ENCODE measurements at places on chromosomes 7 and 10.

- no peak for DNase-seq
Measured at GRCh38 chr10:127959428-127959827, 52.5 kb downstream of the PTPRE start.

DNA sequence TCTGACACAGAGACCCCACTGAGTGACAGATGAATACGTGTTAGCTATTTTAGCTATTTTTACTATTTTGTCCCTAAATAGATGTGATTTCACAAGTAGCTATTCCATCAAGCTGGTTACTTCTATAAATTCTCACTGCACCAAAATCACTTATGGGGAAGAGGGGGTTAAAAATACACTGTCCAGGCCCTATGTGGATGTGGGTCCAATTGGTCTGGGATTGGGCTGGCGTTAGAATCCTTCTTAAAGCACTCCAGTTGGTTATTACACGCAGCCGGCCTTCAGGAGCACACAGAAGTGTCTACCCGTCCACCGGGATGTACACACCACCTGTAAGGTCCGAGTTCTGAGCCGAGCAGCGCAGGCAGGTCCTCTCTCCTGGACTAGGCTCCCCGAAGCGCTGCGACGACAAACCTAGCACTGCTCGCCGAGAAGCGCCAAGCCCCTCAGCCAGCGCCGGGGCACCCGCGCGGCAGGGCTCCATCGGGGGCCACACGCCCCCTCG is 222.3 kb upstream of the MKLN1 start:
- DNase-seq = no peak

DNA sequence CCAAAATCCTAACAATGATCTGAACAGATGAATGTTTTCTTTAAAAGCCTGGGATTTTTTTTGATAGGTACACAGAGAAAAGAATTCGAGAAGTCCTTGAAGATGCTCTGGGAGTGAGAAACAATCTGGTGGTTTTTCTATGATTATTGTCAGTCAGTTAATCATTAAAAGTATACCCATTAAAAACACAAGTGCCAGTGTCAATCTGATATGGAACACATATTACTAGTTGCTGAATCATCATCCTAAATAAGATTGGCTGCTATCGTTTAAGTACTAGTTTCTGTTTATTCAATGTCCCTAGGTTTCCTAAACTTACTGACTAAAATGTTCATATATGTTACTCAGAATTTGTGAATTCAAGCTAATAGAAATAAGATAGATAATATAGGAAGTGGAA is 16.1 kb downstream of the COL28A1 start:
- no peak for DNase-seq

DNA sequence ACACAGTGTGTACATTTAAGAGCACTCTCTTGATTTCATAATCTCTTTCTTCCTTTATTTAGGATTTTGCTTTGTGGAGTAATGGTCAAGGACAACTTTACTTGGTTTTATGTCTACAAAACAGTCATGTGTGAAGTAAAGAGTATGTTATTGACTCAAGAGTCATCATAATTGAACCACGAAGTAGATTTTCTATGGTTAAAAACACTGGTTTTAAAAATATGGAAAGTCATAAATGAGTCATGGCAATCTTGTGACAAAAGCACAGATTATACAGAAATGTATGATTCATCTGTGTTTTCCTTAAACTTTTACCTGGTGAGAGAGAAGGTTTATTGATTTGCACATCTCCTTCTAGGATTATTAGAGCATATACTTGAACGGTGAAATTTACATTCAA is 969.7 kb downstream of the GATA3 start:
- no peak for DNase-seq

GRCh38 chr7:157693071-157693520 is 356.3 kb downstream of the DNAJB6 start:
- DNase-seq = no peak

DNA sequence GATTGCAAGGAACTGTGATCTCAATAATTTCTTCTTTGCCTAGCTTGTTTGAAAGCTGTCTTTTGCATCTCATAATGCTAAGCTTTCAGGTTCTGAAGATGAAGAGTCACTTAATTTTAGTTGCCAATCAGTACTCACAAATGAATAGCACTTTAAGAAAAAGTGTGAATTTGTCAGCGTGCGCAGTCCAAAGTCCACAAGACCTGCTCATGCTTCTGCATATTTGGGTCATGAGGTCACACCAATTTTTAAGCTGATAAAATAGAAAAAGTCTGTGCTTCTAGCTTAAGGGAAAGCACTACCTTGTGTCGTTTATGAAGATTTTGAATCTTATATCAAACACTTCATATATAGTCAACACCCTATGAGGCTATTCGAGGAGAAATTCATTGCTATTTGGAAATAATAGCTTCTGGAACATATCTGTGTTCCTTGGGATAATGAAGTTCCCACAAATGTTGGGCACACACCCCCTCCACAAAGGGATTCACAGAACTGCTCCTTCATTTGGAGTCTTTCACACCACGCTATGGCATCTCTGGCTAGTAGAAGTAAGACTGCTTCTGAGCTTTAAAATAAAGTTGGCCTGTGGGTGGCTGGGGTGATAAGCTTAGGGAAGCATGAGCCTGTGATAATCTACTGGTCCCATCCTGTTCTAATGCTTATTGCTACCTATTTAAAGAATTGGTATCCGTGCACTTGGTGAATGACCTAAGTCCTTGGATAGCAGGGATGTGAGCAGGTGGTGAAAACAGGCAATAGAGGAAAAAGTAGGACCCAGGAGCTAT is 33.3 kb downstream of the A1CF start:
- no peak for DNase-seq

GRCh38 chr7:135713836-135714470 is 14.0 kb downstream of the SLC13A4 start:
- no peak for DNase-seq

DNA sequence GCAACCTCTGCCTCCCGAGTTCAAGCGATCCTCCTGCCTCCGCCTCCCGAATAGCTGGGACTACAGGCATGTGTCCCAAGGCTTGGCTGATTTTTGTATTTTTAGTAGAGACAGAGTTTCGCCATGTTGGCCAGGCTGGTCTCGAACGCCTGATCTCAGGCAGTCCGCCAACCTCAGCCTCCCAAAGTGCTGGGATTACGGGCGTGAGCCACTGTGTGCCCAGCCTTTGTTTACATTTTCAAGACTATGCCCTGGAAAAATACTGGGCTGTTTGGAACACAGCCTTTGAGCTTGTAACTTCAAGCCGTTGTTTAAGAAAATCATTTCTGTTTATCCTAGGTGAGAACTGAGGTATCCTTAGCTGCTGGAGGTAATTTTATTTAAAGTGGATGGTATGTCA is 1.9 kb downstream of the ZKSCAN1 start:
- DNase-seq = no peak

GRCh38 chr7:138030679-138031351 is 28.9 kb upstream of the CREB3L2 start:
- no peak for DNase-seq

GRCh38 chr10:117240621-117241529 is at the start of gene SLC18A2:
TSS of gene SLC18A2 (plus strand) at chr10:117241114. CDS start at chr10:117241694, 580 bp downstream.
- DNase-seq = no peak

DNA sequence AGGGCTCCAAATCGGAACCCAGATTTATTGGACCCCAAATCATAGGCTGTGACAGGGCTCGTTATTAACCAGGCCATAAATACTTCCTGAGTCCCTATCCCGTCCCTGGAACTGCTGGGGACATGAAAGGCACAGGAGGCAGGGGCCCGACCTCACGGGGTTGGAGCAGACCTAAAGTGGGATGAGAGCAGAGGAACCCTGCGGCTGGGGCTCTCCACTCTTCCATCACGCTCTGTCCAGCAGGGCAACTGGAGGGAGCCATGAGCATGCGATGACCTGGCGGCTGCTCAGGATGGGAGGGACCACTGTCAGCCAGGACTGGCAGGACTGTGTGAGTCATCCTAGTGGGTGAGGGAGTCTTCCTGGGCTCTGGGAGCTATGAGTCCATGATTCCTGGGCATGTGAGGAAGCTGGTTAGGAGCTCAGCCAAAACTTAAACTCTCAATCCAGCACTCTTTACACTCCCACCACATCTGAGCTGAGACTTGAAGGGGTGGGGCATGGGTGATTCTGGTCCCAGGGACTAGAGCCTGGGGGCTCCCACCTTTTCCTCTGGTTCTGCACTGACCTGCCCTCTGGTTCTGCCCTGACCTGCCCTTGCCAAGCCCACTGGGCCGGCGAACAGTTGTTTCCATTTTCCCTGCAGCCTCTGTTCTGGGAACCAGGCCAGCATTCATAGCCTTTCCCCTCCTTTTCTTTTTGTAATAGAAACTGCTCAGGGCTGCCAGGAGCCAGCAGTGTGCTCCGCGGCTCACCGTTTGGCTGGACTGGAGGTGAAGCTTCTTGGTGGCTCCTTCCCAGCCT is 47.1 kb downstream of the SYPL1 start:
- DNase-seq = peak; percentile 62

DNA sequence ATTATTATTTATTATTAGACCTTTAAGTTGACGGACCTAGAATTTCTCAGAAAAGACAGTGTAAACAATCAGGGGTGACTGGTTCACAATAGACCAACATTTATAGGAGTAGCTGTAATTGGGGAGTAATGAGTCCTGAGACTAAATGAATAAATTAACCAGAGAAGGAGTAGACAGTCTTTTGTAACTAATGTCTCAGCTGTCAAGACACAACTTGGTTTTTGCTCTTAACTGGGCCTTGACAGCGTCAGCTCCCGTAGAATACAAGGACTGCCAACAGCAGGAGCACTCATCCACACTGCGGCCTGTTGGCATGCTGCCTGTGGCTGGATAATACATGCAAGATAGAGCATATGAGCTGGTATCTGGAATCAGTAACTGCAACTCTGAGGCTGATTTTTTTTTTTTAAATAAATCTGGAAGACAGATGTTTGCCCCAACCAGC is 123.9 kb downstream of the CACNA2D1 start:
- peak; percentile 77 for DNase-seq

DNA sequence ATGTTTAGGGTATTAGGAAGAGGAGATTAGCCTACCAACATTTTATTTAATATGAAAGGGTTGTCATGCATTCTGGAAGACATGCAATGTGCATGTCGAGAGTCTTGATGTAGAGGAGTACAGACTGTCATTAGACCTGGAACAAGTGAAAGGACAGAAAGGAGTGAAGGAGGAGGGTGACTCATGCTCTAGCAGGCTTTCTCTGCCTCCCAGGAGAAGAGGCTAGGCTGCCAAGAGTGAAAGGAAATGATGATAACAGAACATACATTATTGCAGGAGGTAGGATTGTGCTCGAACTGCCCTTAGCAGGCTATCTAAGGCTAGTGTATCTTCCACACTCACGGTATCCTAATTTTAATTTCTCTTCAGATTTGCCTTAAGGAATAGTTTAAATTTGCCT is 228.8 kb downstream of the EXOC4 start:
- DNase-seq = peak; percentile 39

- DNase-seq = no peak
Measured at GRCh38 chr7:151868396-151869108, 8.4 kb downstream of the PRKAG2 start.

- DNase-seq = no peak
Measured at GRCh38 chr7:137306748-137307147, 36.8 kb downstream of the PTN start.

- DNase-seq = no peak
Measured at GRCh38 chr7:133061357-133061756, 20.5 kb downstream of the CHCHD3 start.

DNA sequence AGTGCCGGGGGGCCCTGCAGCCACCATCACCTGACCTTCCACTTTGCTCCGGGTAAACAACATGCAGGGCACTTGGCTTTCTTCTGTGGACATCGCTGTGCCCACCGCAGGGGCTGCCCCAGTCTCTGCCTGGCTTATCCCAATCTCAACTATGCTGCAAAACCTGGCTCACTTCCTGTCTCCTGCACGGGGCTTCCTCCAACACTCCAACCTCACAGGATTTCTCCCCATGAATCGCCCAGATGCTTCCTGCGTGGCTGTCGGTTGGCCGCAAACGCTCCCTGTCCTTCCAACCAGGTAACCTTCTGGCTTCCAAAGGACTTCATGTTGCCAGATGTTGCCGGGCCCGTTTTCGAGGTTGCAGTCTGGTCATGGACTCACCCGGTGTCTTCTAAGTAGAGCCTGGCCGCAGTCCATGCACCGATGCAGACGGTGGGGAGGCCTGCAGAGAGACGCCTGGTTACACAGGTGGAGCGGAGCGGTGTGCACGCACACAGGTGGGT is 109.0 kb downstream of the VIPR2 start:
- DNase-seq = no peak

DNA sequence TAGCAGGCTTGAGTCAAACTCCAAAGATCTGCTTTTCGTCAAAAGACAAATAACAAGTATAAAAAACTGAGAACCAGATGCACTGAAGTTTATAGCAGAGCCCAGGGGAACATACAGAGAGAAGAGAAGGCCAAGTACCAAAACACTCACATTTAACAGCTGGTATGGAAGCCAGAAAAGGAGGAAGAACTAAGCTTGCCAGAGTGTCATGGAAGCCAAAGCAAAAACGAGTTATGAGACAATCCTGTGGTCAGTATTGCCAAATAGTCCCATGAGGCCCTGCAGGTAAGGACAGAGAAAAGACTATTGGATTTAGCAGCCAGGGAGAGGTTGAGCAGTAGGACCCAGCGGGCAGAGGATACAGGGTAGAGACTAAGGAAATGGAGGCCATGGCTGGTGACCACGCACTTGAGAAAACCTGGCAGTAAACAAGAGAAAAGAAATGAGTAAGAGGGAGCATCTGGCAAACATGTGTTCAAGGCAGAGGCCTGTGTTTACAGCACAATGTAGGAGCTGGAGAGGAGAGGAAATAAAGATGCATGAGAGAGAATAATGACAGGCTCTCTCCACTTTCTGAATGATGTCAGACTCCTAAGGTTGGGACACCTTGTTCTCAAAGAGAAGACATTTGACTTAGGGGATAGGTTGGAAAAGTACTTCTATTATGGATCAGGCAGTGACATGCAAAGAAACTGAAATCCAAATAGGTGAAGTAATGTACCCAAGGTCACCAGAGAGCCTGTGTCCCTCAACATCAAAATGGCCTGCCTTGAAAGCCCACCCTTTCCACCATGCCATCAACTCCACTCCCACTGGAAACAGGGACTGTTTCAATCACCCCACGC is 9.1 kb downstream of the CREB3L2 start:
- DNase-seq = peak; percentile 94

- DNase-seq = no peak
Measured at GRCh38 chr7:114917211-114917839, 4.6 kb upstream of the MDFIC start.

DNA sequence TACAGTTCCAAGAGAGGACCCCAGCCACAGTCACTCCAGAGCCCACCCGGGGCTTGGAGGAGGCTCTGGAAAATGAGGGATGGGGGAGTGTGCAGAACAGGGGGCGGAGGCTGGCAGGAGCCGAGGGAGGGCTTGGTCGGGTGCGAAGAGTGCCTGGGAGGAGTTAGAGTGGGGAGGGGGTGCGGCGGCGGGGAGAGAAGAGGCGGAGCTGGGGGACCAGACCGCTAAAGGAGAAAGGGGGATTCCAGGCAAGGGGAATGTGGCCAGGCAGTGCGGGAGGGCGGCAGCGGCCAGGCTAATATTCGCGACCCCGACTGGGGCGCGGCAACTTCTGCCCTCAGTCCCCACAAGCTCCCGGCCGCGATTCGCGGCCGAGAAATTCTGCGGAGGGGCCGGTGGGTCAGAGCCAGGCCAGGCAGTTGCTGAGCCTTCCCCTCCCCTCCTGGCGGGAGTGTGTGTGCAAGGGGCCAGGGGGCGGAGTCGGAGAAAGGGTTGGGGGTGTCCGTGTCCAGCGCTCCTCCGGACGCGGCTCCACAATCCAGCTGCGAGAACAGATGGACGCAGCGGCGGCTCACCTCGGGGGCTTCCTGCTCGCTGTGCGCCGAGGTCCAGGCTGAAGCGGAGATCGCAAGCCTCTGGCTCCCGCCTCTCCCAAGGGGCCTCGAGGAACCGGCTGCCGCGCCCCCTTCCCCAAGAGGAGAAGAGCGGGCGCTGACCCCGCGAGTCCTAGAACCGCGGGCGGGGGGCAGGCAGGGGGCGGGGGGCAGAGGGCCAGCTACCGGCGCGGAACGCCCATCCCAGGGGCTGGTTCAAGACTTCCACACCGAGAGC is 612 bp upstream of the SLC18A3 start:
- no peak for DNase-seq

Data from fibroblast of skin of left quadriceps (primary cell).